ENCODE measurements at places on chromosomes 1 and 21.

DNA sequence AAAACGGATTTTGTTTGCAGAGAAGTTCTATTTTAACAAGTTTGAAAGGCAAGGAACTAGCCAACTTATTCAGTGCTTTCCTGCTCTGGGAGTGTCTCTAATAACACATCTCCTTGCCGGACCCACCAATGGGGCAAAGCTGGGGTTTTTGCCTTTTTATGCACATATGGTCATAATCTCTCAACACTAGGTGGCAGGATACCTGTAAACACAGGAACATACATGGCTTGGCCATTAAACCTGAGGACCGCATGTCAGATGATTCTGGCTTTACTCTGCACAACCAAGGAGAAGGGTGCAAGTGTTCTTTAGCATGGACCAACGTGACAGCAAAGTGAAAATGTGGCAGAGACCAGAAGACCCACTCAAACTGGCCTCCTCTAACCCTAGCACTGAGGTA, 4.9 kb downstream of the TMEM9 start:
- peak; percentile 44 for DNase-seq

- peak; percentile 85 for DNase-seq
These were observed 4.2 kb upstream of the DYRK3 start for GRCh38 chr1:206631085-206631509.

DNA sequence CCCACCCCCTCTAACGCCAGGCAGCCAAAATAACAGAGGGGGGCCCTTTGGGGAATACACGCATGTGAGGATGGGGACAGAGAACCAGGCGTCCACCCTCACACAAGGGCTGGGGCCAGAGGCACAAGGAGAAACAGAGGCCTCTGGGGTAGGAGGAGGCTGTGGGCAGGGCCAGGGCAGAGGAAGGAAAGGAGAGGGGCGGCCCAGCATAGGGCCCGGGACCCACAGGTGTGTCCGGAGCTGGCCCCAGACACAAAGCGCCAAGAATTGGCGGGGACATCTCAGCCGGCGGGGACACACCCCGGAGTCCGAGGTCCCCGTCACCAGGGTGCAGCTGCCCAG, 6.7 kb downstream of the PLEKHG5 start:
- DNase-seq = no peak

DNA sequence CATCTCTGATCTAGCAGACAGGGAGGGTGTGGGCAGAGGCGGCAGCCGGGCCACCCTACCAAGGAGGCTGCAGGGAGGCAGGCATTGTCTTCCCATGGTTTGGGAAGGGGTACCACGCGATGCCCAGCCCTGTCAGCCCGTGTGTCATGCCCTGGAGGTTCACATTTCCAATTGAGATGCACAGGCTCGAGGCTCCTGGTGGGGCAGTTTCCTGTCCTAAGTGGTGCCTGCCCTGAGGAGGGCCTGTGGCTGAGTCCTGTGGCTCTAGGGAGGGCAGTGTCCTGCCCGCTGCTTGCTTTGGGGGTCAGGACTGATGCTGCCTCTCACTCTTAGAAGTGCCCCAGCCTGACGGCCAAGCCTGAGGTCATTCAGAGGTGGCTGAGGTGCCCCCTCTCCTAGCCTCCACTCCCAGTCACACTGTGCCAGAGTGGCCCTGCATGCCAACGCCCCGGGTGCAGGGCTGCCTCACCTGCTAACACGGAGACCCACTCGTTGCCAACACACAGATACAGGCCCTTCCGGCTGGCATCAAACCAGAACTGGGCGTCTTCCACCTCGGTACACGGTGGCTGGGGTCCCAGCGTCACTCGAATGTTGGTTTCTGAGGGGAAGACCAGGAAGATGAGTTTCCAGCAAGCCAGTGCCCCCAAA, 11.9 kb downstream of the KRTAP10-1 start:
- no peak for DNase-seq

DNA sequence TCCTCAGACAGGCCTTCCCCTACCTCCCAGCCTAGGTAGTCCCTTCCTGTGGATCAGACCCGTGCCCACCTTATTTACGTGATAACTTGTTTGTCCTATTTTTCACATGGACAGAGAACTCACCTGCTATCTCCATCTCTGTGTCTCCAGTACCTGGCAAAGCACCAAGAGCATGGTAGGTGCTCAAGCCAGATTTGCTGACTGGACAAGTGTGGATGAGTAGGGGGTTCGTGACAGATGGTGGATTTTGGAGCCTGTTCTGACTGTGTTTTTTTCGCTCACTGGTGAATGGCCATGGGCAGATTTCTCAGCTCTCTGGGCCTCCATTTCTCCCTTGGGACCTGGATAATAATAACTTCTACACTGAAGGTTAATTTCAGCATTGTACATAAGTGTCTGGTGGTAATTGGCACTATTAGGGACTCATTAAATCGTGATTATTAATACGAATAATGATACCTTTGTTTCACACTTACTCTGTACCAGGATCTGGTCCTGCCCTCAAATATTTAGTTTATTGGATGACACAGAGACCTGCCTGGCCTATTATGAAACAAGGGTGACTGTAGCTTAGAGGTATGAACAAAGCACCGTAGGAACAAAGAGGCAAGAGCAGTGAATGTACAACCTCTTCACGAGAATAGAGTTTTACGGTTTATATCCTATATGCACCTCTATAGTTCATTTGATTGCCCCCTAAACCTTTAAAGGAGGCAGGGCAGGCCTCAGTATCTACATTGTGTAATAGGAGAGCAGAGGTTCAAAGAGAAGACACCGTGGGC, 24.5 kb upstream of the SLC26A9 start:
- DNase-seq = no peak

DNA sequence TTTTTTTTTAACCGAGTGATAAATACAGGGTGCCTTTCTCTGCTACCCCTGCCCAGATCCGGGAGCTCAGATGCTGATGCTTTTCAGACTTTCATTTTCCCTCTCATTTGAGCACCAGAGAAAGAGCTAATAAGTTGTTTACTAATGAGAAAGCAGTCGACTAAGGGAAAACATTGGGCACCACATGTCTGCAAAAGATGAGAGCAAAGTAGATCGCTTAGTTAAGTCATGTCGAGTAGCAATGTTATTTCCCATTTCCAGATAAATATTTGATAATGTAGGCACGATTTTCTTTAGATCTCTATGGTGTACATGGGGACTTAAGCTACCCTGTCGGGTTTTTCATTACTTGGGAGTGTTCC, 1.2 kb downstream of the PKN2 start:
- peak; percentile 43 for DNase-seq

- peak; percentile 41 for DNase-seq
These were observed 61.3 kb downstream of the OVGP1 start for GRCh38 chr1:111366256-111366655.

- DNase-seq = no peak
These were observed 18.2 kb upstream of the LHX4 start for GRCh38 chr1:180211860-180212229.

GRCh38 chr1:168643152-168643551, 66.7 kb downstream of the XCL1 start:
- DNase-seq = no peak

DNA sequence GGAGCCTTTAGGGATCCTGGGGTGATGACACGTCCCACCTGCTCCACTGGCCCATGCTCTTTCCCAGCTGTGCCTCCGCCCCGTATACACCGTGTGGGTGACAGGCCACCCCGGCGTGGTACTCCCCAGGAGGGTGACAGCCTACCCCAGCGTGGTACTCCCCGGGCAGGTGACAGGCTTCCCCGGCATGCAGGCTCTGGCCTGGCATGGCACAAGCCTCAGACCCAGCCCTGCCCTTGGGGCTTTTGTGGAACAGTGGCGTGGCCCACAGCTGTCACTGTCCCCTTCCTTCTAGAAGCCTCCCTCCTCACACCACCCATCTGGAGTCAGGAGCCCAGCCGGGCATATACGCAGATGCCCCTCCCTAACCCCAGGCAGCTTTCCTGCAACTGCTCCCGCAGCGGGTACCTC, 4.7 kb upstream of the PFKL start:
- DNase-seq = no peak

Measured in adipocyte (in vitro differentiated cells).